ENCODE measurements at places on chromosomes 12 and 14.

GRCh38 chr12:100329800-100330199 lies 27.1 kb upstream of the SLC17A8 start:
- DNase-seq, result no peak

DNA sequence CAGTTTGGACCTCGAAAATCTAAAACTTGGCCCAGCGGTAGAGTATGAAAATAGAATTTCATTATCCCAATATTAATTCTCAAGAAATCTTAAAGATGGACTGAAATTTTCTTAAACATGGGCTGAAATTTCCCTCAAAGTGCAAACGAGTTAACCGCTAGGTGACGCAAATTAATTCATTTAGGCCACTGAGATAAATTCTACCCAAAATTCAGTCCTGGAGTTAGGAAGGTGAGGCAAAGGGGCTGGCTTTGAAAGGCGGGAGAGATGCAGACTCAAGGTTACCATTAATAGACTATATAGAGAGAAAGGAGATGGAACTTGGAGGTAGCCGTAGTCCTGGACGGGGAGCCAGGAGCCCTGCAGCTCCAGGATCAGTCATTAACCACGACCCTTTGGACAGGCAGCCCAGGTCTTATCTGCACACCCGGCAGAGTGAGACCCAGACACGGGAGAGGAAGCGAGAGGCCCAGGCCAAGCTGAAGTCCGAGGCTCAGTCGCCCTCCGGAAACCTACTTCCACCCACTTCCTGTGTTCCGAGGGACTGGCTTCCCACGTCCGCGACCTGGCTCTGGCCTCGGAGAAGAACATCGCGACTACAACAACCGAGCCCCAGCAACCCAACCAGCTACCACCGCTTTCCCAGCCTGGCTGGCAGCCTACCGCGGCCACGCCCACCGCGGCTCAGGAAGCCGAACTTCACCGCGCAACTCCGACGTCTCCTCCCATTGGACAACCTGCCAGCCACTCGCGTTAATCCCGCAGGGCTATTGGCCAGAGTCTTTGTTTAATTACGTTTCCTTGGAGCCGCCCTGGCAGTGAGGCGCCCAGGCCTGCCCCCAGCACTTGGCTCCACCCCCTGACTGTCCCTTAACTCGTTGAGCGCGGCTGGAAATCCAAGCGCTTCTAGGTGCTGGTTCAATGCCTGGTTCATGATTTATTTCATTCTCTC lies at the start of gene EFCAB11:
EFCAB11 (minus strand) TSS at position 661 of the 952 bp plus-strand sequence; CDS start at position 591, 70 bp downstream.
- DNase-seq, result peak; percentile 98

DNA sequence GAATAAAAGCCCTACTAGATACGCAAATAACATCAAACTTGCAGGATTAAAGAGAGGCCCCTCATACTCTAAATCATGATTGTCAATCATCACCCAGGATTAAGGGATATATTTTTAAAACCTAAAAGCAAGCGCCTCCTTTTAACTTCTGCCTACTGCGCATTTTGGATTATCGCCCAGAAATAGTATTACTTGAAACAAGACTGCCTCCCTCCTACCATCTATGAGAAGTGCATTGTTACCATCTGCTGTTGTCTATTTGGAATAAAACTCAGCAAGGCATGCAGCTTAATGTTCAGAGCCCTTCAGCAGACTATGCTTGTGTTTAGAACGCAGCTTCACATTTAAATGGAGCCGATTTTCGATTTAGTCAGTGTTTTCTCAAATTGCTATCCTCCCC lies 79.6 kb downstream of the EXOC5 start:
- no peak for DNase-seq

- DNase-seq, result no peak
Observed at GRCh38 chr14:66965831-66966230, 223.4 kb upstream of the GARIN2 start.

DNA sequence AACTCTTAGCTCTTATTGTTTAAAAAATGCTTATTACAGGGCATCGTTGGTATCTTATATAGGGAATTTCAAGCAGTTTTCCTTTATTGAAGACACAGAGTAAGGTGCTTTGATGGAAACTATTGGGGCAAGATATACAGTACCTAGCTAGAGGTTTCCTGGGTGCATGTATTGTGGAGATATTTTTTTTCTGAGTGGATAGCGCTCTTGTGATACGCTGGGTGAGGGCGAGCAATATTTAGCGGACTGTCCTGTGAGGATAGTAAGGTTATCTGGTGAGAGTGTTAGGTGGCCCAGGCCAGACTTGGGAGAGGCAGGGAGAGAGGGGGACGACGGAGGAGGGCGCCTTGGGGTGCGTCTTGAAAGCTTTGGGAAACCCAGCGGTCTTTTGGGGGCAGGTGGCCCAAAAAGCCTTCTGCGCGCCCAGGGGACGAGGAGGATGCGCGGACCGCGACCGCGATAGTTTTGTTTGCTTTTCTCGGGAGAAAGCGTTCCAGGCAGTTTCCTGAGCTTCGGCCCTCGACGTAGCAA lies 596 bp upstream of the BICD1 start:
- no peak for DNase-seq

DNA sequence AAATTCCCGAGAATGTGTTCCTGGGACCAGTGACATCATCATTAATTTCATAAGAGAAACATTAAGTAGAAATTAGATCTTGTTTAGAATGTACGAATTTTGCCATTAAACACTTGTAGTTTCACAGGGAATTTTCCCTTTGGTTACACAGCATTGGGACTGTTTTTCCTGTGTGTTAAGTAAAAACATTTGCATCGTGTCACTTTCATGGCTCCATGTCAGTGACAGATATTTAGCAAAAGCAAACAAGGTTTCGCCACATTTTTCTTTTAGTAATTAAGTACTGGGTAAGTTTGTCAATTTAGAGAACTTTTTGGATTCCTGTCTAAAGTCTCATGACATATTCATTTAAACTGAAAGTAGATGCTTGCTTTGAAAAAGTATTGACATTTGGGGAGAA lies 45.5 kb upstream of the OVCH1 start:
- no peak for DNase-seq

DNA sequence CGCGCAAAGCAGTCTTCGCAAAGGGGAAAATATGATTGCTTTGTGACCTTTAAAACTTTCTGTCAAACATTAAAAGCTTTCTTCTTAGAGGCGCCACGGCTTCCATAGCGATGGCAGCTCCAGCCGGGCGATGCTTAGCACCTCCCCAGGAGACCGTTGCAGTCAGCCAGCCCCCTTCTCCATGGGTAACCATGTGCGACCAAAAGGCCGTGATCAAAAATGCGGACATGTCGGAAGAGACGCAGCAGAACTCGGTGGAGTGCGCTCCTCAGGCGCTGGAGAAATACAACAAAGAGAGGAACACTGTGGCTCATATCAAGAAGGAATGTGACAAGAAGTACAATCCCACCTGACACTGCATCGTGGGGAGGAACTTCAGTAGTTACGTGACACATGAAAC lies 12.7 kb upstream of the STON2 start:
- DNase-seq, result no peak

- no peak for DNase-seq
Observed at GRCh38 chr12:68633614-68634558, 23.2 kb downstream of the RAP1B start.

DNA sequence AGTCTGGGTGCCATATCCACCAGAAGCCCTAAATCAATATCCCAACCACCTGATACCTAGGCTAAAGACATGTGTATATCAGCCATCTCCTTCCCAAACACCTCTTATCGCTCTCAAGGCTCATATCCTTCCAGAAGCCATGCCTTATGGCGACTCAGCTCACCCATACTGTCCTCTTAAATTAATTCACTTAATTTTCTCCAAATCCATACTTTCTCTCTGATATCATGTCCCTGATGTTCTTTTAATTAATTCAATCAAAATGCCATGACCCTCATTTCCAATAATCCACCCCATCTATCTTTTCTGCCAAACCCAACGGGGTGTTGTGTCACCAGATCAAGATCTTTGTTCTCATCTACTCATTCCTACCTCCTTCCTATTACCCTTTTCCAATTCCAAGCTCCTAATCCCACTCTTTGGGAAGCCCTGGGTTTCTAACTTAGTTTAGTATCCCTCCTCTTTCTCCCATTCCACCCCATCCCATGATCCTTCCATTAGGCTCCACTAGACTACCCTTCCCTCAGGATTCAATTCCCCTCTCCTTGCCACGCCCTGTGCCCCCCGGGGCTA lies 723 bp downstream of the ATF7 start:
- DNase-seq, result no peak

- no peak for DNase-seq
Observed at GRCh38 chr14:36293824-36294223, 26.6 kb downstream of the MBIP start.

DNA sequence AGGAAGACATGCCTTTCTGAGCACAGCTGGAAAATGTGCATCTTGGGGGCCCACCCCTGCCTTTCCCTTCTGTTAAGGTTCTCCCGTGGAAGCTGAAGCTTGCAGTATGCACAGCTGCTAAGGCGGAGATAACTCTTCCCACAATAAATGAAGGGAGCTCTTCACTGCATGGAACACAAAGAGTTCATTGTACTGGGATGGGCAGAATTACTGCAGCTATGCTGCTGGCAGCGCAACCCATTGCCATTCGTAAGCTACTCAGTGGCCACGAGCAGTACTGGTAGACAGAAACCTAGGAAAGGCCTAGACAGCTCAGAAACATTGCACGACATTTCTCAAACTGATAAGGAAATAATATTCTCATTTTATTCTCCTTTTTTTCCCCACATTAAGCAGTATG lies 310.2 kb downstream of the MDGA2 start:
- no peak for DNase-seq

DNA sequence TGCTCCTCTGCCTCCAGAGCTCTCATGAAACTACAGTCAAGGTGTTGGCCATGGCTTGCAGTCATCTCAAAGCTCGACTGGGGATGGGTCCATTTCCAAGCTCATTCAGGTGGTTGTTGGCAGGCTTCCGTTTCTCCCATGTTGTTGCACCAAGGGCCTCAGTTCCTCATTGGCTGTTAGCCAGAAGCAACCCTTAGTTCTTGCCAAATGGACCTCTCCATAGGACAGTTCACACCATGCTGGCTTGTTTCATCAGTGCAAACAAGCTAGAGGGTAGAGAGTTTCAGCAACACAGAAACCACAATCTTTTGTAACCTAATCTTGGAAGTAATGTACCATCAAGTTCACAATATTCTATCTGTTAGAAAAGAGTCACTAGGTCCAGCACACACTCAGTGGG lies 22.7 kb upstream of the PPM1A start:
- no peak for DNase-seq

DNA sequence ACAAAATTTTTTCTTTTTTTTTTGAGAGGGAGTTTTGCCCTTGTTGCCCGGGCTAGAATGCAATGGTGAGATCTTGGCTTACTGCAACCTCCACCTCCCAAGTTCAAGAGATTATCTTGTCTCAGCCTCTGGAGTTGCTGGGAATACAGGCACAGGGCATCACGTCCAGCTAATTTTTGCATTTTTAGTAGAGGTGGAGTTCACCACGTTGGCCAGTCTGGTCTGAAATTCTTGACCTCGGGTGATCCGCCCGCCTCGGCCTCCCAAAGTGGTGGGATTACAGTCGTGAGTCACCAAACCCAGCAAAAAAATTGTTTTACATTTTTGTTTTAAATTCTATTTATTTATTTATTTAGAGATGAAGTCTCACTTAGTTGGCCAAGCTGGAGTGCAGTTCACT lies 4.7 kb upstream of the SLC2A14 start:
- no peak for DNase-seq

DNA sequence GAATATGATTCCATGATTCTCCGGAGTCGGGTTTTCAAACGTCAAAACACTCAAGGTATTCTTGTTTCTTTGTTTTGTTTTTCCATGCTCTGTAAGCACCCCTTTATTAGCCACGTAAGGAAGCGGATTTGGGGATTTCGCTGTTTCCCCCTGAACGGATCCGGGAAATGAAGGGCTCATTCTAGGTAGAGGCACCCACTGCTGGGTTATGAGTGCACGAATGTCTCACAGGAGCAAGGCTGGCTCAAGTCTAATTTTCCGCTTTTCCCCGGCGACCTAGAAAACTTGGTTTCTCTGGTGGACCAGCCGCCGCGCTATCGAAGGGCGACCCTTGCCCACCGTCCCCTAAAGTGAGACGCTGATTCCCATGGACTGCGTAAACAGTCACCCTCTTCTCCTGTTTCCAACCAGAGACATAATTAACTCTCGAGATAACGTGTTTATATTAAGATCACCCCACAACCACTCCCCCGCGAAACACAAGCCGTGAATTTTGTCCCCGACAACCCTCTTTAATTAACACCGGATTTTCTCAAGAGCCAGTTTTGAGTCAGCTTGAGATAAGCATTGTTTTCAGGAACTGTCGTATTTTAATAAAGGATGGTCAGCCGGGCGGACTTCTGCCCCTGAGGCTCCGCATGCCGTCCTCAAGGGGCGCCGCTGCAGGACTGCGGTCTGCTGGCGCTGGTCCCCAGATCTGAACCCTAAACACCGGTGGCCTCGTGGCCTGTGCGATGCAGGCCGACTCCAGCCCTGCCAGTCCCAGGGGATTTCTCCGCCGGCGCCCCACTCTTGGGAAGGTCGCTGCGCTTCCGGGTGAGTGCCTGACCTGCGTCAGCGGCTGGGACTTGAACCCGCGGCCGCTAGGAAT lies 515 bp upstream of the ABCC9 start:
- no peak for DNase-seq

DNA sequence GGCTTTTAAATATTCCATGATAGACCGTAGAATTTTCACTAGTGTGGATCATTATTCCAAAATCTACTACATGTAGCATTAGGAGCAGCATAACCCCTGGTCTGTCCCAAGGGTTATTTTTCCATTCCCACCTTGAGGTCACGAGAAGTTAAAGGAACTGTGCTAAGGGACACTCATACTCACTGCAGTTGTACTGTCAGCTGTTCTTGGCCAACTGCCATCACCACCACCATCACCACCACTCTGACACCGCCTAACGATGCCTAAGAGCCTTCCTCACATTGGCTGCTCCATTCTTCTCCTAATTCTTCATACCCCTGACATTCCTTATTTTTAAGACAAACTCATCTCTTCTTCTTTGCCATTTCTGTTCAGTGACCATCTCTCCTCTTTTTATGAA lies 13.4 kb upstream of the PTGDR start:
- DNase-seq, result no peak

DNA sequence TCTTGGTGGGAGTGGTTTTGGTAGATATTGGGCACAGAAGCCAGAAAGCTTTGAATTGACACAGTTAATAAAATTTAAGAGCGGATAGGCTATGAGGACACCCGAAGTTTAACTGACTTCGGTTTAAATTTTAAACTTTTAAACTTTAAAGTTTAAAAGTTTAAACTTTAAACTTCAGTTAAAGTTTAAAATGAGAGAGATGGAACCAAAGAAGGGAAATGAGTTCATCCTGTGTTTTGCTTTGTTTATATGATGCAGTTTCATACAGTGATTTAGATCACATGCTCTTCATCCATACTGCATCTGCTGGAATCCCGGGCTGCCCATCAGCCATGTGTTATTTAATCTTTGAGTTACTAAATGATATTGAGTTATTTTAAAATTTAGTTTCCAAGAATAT lies 27.2 kb upstream of the LRRK2 start:
- DNase-seq, result no peak

- no peak for DNase-seq
Observed at GRCh38 chr12:4621511-4621910, 27.3 kb downstream of the AKAP3 start.

- DNase-seq, result no peak
Observed at GRCh38 chr12:107356266-107356936, 263.1 kb upstream of the CRY1 start.
